ENCODE measurements at places on chromosomes 5 and 9.

DNA sequence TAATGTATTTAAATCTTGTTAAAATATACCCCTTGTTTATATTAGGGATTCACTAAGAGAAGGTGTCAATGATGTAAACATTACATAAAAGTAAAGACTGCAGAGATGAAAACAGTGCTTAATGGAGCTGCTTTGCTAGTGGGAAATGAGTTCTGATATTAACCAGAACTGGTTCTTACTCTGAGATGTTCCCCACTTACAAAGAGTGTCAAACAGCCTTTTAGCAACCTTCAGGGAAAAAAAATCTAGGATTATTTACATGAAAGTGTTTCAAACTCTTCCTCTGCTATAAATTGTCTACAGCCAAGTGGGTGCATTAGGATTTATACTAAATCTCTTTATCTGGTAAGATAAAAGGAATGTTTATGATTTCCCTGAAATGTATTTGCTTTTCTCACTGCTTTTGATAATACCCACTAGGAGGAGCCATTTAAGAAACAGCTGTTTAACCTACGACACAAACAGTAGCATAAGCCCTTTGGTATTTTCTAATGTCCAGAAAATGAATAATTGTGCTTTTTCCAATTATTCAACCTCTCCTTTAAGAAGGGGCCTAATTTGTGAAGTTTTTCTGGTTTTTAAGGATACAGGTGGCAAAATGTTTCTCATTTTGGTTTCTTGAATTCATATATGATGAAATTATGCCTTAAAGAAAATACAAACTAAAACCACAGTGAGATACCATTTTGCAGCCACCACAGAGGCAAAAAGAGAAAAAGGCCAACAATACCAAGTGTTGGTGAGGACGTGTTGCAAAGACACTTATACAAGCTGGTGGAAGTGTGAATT is 186.3 kb downstream of the TLE4 start:
- DNase-seq = peak; percentile 4

GRCh38 chr9:104826079-104826775 is 62.3 kb downstream of the NIPSNAP3B start:
- DNase-seq = no peak

DNA sequence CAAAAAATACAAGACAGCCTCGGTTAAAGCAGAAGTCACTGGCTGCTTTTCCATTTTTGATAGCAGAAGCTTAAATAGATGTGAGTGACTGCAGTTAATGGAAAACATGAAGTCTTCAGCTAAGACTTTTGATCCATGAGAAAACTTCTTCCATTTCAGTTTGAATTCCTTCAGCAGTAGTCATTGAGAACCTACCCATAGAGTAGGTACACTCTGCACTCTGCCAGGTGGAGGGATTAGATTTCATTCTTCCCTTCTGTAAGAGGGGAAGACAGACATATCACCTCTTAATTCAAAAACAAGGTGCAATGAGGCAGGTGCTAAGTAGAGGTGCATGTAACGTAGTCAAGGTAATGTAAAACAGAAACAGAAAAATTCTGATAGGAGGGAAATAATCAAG is 26.7 kb upstream of the XPA start:
- no peak for DNase-seq

- DNase-seq = no peak
These were observed 52.3 kb upstream of the ZSWIM6 start for GRCh38 chr5:61279725-61280124.

- DNase-seq = no peak
These were observed 165.1 kb upstream of the S1PR3 start for GRCh38 chr9:88826181-88826580.
